ENCODE measurements at places on chromosomes 5 and 9. TPM values are rescaled to one million over a fixed set of nuclear protein-coding genes. Genes with fewer than 3 reads are reported as not detected.

ENTPD2 gene
- not detected for total RNA-seq

NOXA1 gene
- total RNA-seq: 0.18 TPM

IL6ST gene
- 159 TPM for total RNA-seq

GARIN3 gene
- total RNA-seq: not detected

ANGPTL2 gene
- 3.0 TPM for total RNA-seq

GPR151 gene
- not detected for total RNA-seq

AGXT2 gene
- not detected for total RNA-seq

TMEM141 gene
- total RNA-seq: 107 TPM

TAF11L5 gene
- total RNA-seq: not detected

TAL2 gene
- total RNA-seq: not detected

PRDM9 gene
- total RNA-seq: not detected

FAM169A gene
- total RNA-seq: 1.1 TPM

ALDH7A1 gene
- 22.9 TPM for total RNA-seq

KIF12 gene
- not detected for total RNA-seq

PKD2L2 gene
- not detected for total RNA-seq

CNOT8 gene
- 66.1 TPM for total RNA-seq

PCDHB16 gene
- total RNA-seq: under 0.01 TPM

ADAMTSL2 gene
- total RNA-seq: not detected

PCDH1 gene
- not detected for total RNA-seq

OTP gene
- total RNA-seq: not detected

PCDHGB7 gene
- total RNA-seq: 4.3 TPM

TRIM7 gene
- total RNA-seq: 3.2 TPM

HAVCR1 gene
- not detected for total RNA-seq

C5orf46 gene
- total RNA-seq: not detected

GRM6 gene
- not detected for total RNA-seq
